ENCODE measurements at places on chromosomes 3 and 15. TPM values are rescaled to one million over a fixed set of nuclear protein-coding genes. Genes with fewer than 3 reads are reported as not detected.

Gene CELF6
- total RNA-seq = 0.13 TPM

DNA sequence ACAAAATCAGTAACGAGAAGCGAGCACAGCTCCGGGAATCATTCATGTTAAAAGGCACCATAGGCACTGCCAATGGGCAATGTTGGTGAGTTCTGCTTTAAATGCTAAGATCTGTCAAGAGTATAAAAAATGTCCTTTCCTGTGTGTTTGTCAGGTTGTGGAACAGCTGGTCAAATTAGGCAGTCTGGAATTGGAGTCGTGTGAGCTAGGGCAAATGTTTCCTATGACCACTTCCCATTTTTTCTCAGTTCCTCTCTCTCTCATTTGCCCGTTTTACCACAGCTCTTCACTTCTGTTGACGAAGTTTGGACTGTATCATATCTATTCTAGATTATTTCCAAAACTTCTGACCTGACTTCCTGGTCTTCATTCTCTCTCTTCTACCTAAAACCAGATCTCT lies 60.8 kb upstream of the GOLIM4 start:
- H3K27ac ChIP-seq = no peak overlapping the region
- no peaks in the 10 kb centered on the region for H3K4me1 ChIP-seq
- H3K27me3 ChIP-seq = no peaks in the 10 kb centered on the region
- DNase-seq = no peak
- H3K36me3 ChIP-seq = no peaks in the 10 kb centered on the region
- no peak overlapping the region for H3K4me3 ChIP-seq

Gene C3orf85
- not detected for total RNA-seq

DNA sequence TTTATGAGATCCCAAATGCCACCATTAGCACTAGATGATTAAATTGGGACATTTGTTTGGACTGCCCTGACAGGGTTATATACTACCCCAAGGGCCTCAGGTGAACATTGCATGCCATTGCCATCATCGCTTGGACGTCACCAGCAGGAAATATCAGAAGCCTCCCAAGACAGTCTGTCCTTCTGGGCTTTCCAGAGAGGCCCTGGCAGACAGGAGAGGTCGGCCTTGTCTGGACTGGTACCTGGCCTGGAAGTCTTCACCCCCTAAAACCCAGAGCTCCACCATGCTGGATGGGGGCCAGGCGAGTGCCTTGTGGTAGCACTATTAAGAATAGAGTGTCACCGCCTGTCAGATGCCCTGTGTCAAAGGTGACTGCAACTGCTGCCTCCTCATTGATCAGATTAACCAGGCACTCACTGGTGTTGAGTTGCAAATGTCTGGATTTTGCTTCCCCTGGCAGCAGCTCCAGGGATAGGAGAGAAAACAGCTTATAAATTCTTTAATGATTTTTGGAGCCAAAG lies 324.1 kb upstream of the RASGRP1 start:
- no peaks in the 10 kb centered on the region for H3K27me3 ChIP-seq
- no peak overlapping the region for H3K4me3 ChIP-seq
- H3K36me3 ChIP-seq = no peaks in the 10 kb centered on the region
- no peaks in the 10 kb centered on the region for H3K4me1 ChIP-seq

Gene SCN11A
- total RNA-seq = not detected

DNA sequence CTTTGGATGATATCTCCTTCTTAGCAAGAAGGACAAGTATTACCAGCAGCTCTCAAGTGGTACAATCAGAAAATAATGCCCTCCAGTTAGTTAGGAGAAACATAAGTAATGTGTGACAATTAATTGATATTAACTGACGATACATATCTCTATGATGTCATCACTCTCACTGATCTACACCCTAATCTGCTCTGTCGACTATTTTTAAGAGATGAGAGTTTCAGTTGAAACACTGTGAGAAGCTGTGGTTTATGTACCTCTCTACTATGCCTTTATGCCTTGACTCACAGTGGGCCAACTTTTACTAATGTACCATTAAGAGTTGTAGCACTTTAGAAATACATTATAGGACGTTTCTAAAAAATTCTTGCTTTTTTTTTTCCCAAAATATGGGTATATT lies 8.6 kb downstream of the CEP152 start:
- no peaks in the 10 kb centered on the region for H3K27me3 ChIP-seq
- no peak for DNase-seq
- H3K4me1 ChIP-seq = no peaks in the 10 kb centered on the region
- no peak overlapping the region for H3K27ac ChIP-seq
- H3K4me3 ChIP-seq = no peak overlapping the region

DNA sequence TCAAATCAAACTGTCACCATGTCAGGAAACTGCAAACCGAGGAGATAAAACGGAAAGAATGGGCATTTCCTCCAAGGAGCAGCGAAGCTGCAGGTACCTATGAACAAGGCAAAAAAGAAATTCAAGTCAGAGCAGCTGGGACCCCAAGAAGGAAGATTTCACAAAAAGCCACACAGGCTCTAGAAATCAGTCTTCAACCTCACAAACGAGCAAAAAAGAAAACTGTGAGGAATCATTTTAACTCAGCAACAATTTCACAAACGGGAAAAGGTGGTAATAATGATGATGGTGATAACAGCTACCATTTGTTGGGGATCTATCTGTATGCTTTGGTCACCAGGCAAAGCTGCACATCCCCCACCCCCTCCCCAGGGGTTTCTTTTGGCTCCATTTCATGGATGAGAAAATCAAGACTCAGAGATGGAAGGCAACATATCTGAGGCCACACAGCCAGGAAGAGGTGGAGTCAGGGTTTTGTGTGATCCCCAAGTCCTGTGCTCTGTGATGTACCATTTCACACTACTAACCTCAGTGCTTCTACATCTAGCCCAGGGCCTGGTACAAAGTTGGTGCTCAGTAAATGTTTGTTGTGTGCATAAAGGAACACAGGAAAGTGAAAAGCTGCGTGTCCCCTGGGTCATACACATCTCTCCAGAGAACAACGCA lies 109.9 kb downstream of the IQSEC1 start:
- DNase-seq = no peak
- no peaks in the 10 kb centered on the region for H3K36me3 ChIP-seq
- peaks cover 90% of the 10 kb centered on the region for H3K4me1 ChIP-seq
- peak overlapping the region; percentile 83 for H3K27ac ChIP-seq
- H3K27me3 ChIP-seq = no peaks in the 10 kb centered on the region
- H3K4me3 ChIP-seq = no peak overlapping the region
